Heart right ventricle (tissue), 16 donors: ENCODE measurements at places on chromosomes 5 and 9. TPM values are rescaled to one million over a fixed set of nuclear protein-coding genes. Genes with fewer than 3 reads are reported as not detected.

DNA sequence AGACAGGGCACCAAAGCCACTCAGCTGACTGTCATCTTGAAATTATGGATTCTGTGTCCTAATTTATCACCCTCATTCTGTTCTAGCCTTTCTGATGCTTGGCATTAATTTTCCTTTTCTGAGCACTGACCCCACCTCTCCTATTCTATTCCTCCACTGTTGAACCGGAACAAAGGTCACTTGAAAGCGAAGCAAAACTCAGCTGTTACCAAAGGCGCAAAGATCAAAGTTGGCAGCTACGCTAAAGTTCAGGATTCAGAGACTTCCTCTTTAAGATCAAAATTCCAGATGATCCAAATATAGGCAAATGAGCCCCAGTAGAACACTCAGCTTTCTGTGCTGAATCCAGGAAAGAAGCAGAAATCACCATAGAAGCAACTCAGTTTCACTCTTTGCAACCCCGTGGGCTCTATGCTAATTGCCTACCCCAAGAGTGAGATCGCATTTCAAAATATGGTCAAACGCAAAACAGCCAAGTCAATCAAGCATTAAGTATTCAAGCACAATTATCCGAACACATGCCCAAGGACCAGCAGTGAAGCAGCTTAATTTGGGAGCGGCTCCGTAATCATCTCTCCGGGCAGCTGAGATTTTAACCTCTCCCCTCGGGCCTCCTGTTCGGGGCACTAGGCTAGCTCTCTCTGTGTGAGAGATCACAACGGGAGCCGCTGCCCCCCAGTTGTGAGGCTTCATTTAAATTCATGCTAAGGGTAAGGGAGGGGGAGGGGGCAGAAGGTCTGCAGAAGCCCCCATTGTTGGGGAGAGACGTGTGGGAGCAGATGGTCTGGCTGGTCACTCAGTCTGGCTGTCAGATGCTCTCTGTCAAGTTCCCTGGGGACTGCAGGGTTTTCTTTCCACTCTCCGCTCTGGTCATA, 288.6 kb downstream of the ELAVL2 start:
- DNase-seq, result no peak

GRCh38 chr5:106595864-106596263, 1074.9 kb downstream of the EFNA5 start:
- DNase-seq, result no peak

Gene NPR3
- 135 TPM for total RNA-seq

Gene TMEM171
- not detected for total RNA-seq

GRCh38 chr5:134604908-134605307, 27.7 kb downstream of the SAR1B start:
- DNase-seq, result no peak

Gene FBXL7
- 23.5 TPM for total RNA-seq

- DNase-seq, result no peak
Measured at GRCh38 chr5:113425909-113426308, 8.9 kb downstream of the TSSK1B start.

Gene AK6
- total RNA-seq, result 23.9 TPM

Gene FOXI1
- total RNA-seq, result not detected

DNA sequence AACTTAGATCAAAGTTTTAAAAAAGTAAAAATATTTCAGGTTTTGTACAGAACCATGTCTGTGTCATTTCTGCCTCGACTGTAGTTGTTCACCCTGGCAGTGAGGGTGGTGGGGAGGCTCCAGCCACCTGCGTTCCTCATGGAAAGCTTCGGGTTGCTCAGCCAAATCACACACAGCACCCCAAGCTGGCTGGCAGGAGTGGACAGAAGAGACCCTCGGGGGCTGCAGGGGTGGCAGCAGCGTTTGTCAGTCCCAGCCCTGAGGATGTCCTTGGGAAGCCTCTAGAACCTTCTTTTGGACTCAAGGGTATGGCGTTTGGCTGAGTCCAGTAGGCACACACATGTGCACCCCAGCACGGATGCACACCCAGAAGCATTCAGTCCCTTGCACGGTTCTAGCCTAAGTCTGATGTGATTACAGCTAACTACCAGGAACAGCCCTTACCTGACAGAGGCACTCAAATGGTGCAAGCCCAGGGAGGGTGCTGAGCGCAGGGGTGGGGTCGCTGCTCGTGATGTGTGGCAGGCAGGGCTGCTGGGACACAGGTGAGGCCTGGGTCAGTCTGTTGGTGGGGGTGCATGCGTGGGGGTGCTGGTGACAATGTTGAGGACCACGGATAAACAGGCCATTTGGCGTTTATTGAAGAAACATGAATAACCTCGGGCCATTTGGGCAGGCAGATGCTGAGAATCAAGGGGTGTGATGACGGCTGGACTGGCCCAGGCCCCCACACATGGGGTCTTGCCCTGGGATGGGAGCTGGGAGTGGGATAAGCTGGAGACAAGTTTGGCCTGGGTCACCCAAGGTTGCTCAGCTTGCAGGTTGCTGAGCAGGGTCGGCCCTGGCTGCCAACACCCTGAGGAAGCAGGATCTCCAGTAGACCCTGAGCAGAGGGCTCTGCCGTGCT, 103.4 kb downstream of the PHF2 start:
- DNase-seq, result no peak
